Calu3 (cell line): ENCODE measurements at places on chromosomes 1 and 21. TPM values are rescaled to one million over a fixed set of nuclear protein-coding genes. Genes with fewer than 3 reads are reported as not detected.

Gene PTAFR
- 2.4 and 2.5 TPM in 2 replicates for total RNA-seq

DNA sequence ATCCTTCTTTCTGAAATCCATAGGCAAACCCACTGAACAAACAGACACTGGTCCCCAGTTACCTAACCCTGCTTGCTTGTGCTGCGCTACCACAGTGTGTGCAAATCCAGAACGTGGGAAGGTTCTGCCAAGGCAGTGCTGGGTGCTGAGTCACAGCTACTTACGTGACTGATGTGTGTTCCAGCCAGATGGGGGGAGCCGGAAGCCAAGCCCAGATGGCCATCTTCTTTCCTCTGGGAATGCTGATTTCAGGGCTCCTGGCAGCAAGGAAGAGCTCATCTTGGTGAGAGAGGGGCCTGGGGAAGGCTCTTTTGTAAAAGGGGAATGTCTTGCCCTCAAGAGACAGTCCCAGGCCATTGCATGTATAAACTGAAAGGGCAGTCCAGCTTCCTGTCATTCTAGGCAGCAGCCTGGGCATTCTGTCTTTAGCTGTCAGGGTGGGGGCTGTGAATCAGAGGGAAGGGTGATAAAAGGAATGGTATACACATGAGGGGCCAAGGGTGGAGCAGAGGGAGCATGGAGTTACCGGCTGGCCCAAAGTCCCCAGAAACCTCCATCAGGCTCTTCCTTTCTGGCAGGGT lies 54.1 kb downstream of the CD46 start:
- H3K4me3 ChIP-seq, result no peak overlapping the region
- H3K27ac ChIP-seq, result no peak overlapping the region
- H3K4me1 ChIP-seq, result no peaks in the 10 kb centered on the region

Gene CADM3
- total RNA-seq, result not detected in 2 replicates

- H3K36me3 ChIP-seq, result no peaks in the 10 kb centered on the region
- no peaks in the 10 kb centered on the region for H3K4me1 ChIP-seq
- peaks cover 70% of the 10 kb centered on the region for H3K27me3 ChIP-seq
- no peak for DNase-seq
- no peak overlapping the region for H3K4me3 ChIP-seq
- H3K27ac ChIP-seq, result no peak overlapping the region
These were observed 106.7 kb upstream of the COL6A1 start for GRCh38 chr21:45874716-45875415.

GRCh38 chr1:83508485-83509151 lies 490.3 kb downstream of the TTLL7 start:
- no peak overlapping the region for H3K4me3 ChIP-seq
- no peak for DNase-seq
- H3K36me3 ChIP-seq, result no peaks in the 10 kb centered on the region
- H3K4me1 ChIP-seq, result no peaks in the 10 kb centered on the region
- H3K27ac ChIP-seq, result no peak overlapping the region

DNA sequence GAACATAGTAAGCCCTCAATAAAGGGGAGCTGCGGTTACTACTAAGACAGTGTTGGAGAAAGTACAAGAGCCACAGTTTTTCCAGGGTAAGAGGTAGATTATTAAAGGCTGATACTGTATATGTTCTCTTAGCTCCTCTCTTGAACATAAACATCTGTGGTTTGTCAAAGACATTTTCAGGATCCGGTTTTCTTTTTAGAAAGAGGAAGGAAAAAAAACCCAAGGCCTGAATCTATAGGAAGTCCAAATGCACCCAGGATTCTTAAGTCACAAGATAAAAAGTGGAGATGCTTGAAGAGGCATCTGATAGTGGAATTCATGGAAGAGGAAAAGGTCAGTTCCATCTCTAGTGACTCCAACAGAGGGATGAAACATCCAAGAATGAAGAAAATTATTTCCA lies 24.6 kb upstream of the SLC45A3 start:
- H3K4me3 ChIP-seq, result no peak overlapping the region
- H3K36me3 ChIP-seq, result peaks cover 61% of the 10 kb centered on the region
- H3K27ac ChIP-seq, result no peak overlapping the region
- no peaks in the 10 kb centered on the region for H3K27me3 ChIP-seq

DNA sequence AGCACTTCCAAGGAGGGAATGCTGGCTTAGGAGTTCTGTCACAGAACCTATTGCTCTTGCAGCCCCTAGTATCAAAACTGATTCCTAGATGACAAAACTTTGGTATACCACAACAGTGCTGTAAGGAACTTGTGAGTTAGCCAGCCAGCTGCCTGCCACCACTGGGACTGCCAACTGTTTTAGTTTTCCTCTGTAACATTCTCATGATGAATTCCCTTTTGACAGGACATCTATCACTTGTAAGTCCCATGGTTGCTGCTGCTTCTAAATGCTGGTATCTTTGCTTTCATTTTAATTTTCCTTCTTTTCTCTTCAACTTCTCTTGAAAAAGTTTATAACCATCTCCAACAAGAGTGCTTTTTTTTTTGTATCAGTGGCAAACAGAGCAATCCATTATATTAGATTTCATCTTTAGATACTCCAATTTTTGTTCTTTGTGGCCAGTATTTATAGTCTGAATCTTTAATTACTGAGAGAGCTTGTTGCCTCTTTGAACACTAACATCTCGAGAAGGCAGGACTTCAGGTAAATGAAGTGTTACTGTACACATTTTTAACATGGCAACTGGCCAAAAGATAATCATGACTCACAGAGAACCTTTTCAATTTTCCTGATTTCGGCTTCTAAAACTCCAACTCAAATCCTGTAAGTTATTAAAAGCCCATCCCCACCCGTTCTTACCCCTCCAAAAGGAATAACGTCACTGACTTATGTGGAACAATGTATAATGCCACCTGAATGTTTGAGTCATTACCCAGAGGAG lies 19.8 kb downstream of the DBT start:
- peaks cover 4% of the 10 kb centered on the region for H3K36me3 ChIP-seq
- no peak overlapping the region for H3K4me3 ChIP-seq
- H3K27me3 ChIP-seq, result no peaks in the 10 kb centered on the region
- H3K4me1 ChIP-seq, result peaks cover 13% of the 10 kb centered on the region
- DNase-seq, result no peak
- H3K27ac ChIP-seq, result no peak overlapping the region

Gene RHEX
- 75.1 and 88.9 TPM in 2 replicates for total RNA-seq

GRCh38 chr1:52592637-52593323 lies 9.4 kb upstream of the GPX7 start:
- peaks cover 45% of the 10 kb centered on the region for H3K27me3 ChIP-seq
- no peaks in the 10 kb centered on the region for H3K36me3 ChIP-seq
- no peak overlapping the region for H3K4me3 ChIP-seq
- H3K27ac ChIP-seq, result no peak overlapping the region

GRCh38 chr1:226679853-226680516 lies 59.1 kb downstream of the ITPKB start:
- peaks cover 10% of the 10 kb centered on the region for H3K36me3 ChIP-seq
- peak overlapping the region; percentile 74 for H3K4me3 ChIP-seq
- H3K4me1 ChIP-seq, result peaks cover 13% of the 10 kb centered on the region
- H3K27me3 ChIP-seq, result no peaks in the 10 kb centered on the region
- peak; percentile 64 for DNase-seq

Gene PGLYRP3
- total RNA-seq, result not detected in 2 replicates

DNA sequence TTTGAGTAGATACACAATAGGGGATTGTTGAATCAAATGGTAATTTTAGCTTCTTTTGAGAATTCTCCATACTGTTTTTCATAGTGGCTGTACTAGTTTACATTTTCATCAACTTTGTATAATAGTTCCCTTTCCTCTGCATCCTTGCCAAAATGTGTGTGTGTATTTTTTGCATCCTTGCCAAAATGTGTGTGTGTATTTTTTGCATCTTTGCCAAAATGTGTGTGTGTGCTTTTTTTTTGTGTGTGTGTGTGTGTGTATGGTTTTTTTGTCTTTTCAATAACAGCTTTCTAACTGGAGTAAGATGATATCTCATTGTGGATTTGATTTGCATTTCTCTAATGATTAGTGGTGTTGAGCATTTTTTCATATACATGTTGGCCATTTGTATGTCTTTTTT lies 105.4 kb downstream of the ATP6V1G3 start:
- peaks cover 14% of the 10 kb centered on the region for H3K4me1 ChIP-seq
- DNase-seq, result no peak
- H3K36me3 ChIP-seq, result no peaks in the 10 kb centered on the region
- H3K27me3 ChIP-seq, result no peaks in the 10 kb centered on the region

Gene PRDM16
- total RNA-seq, result 0.09 and 0.66 TPM in 2 replicates

DNA sequence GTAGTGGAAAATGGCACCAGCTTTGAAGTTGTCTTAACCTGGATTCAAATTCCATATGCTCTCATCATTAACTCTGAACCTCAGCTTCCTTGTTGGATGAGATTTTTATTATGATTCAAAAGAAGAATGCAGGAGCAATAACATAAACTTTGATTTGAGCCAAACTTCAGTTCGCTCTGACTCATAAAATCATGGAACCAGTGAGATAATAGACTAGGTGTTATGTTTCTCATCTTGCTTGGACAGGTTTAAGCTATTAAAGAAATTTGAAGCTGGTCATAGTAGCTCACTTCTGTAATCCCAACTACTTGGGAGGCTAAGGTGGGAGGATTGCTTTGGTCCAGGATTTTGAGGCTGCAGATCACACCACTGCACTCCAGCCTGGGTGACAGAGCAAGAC lies 172.8 kb downstream of the CLEC20A start:
- DNase-seq, result no peak
- peaks cover 7% of the 10 kb centered on the region for H3K36me3 ChIP-seq
- H3K27me3 ChIP-seq, result no peaks in the 10 kb centered on the region
- peaks cover 20% of the 10 kb centered on the region for H3K4me1 ChIP-seq

- no peaks in the 10 kb centered on the region for H3K27me3 ChIP-seq
- no peak overlapping the region for H3K27ac ChIP-seq
- H3K4me1 ChIP-seq, result peaks cover 9% of the 10 kb centered on the region
- DNase-seq, result no peak
These were observed 473.7 kb upstream of the DAB1 start for GRCh38 chr1:57897581-57897980.

Gene TNN
- total RNA-seq, result 0.07 TPM in 1 of 2 replicates, not detected in the other

Gene TOR3A
- total RNA-seq, result 38.8 and 40.0 TPM in 2 replicates

Gene ALX3
- not detected in 2 replicates for total RNA-seq

- H3K27ac ChIP-seq, result no peak overlapping the region
- no peak overlapping the region for H3K4me3 ChIP-seq
- H3K36me3 ChIP-seq, result peaks cover 15% of the 10 kb centered on the region
- no peaks in the 10 kb centered on the region for H3K27me3 ChIP-seq
- DNase-seq, result no peak
- peaks cover 53% of the 10 kb centered on the region for H3K4me1 ChIP-seq
These were observed 9.7 kb upstream of the CSRP1 start for GRCh38 chr1:201516511-201517127.

- H3K4me1 ChIP-seq, result no peaks in the 10 kb centered on the region
- no peak overlapping the region for H3K27ac ChIP-seq
- H3K27me3 ChIP-seq, result peaks cover 25% of the 10 kb centered on the region
- no peak for DNase-seq
- peaks cover 9% of the 10 kb centered on the region for H3K36me3 ChIP-seq
These were observed 2.4 kb upstream of the TMEM52 start for GRCh38 chr1:1921459-1921862.

DNA sequence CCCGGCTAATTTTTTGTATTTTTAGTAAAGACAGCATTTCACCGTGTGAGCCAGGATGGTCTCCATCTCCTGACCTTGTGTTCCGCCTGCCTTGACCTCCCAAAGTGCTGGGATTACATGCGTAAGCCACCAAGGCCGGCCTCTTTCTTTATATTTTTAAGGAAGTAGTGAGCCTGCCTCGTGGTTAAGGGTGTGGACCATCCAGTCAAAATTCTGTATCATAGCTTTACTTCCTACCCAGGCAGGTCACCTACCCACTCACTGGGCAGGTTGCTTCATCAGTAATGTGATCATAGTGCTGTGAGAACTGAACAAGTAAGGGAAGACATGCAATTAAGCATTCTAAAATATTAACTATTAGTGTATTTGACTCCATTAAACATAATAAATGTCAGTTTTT lies 8.1 kb upstream of the ACOT7 start:
- H3K4me1 ChIP-seq, result no peaks in the 10 kb centered on the region
- H3K36me3 ChIP-seq, result peaks cover 4% of the 10 kb centered on the region
- H3K4me3 ChIP-seq, result no peak overlapping the region
- no peak for DNase-seq

GRCh38 chr1:113808450-113809195 lies 3.7 kb downstream of the RSBN1 start:
- DNase-seq, result no peak
- peaks cover 8% of the 10 kb centered on the region for H3K4me1 ChIP-seq
- H3K27me3 ChIP-seq, result no peaks in the 10 kb centered on the region
- no peak overlapping the region for H3K27ac ChIP-seq
- H3K4me3 ChIP-seq, result no peak overlapping the region

Gene SLC44A5
- total RNA-seq, result 5.0 and 5.8 TPM in 2 replicates

DNA sequence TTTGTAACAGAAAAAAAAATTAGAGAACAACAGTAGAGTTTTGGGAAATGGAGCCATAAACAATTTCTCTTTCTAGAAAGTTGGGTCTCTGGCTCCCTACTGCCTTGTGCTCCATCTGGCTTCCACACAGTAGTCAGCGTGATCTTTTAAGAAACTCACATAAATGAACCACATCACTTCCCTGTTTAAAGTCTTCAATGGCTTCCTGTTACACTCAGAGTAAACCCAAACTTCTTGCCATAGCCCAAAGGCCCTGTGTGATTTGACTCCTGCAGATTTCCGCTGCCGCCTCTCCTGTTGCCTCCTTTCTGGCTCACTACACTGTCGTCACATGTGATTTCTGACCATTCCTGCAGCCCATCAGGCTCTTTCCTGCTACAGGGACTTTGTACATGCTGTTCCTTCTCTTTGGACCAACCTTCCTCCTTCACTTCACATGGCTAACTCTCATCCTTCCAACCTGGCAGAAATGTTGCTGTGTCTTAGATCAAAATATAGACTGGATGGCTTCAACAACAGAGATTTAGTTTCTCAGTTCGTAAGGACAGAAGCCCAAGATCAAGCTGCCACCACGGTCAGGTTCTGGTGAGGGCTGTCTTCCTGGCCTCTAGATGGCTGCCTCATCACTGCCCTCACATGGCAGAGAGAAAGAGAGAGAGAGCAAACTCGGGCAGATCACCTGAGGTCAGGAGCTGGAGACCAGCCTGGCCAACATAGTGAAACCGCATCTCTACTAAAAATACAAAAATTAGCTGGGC lies 34.0 kb downstream of the OPRD1 start:
- peak; percentile 35 for DNase-seq
- no peaks in the 10 kb centered on the region for H3K36me3 ChIP-seq
- H3K27ac ChIP-seq, result no peak overlapping the region
- no peak overlapping the region for H3K4me3 ChIP-seq

Gene DENND2D
- total RNA-seq, result 11.8 and 20.0 TPM in 2 replicates

DNA sequence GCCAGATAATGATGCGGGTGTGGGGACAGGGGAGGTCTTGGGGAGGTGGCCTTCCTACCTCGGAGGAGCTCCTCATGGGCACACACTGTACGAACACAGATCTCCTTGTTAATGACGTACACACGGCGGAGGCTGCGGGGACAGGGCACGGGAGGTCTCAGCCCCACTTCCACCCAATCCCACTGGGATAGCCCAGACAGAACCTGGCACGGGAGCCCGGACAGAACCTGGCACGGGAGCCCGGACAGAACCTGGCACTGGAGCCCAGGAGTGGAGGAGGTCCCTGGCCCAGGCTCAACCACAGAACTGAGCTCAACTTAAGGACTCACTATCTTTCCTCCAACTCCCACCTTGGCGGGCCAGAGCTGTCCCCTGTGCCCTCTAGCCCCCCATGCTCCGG lies 5.2 kb downstream of the MFAP2 start:
- H3K27me3 ChIP-seq, result peaks cover 7% of the 10 kb centered on the region
- no peak overlapping the region for H3K27ac ChIP-seq
- no peak for DNase-seq
- H3K4me1 ChIP-seq, result no peaks in the 10 kb centered on the region
- H3K4me3 ChIP-seq, result no peak overlapping the region
- H3K36me3 ChIP-seq, result no peaks in the 10 kb centered on the region

Gene IL10
- not detected in 2 replicates for total RNA-seq
